ENCODE measurements at places on chromosomes 12 and 14.

GRCh38 chr14:104879201-104879982 is 14.3 kb downstream of the CEP170B start:
- no peak for DNase-seq

GRCh38 chr12:121562488-121562887 is 18.3 kb downstream of the KDM2B start:
- no peak for DNase-seq

DNA sequence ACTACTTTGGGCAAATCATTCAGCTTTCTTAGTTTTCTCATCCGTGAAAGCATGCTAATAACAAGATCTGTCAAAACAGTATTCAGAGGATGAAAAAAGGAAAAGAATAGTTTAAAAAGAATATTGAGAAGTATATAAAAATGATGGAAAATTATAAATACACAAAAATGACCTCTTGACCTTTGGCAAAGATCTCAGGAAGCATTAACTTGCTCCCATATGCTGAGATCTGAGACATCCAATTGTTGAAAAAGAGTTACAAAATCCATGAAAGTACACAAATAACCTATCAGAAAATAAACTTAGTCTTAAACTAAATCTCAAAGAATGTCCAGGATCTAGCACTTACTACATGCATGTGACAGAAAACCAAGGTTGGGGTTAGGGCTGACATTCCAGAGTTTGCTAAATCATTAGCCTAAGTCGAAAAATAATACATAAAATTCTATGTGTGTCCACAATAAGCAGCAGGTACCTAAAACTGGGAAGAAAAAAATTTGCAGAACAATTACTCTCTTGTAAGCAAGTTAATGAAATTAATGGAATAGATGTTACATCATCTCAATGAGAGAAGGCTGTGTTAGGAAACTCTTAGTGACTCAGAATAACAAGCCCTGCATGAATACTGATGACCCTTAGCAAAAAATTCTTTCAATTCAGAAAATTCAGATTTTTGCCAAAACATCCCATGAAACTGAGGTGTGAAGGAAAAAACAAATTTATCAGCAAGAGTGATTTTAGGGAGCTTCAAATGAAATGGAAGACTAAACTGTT is 3.4 kb downstream of the PAH start:
- no peak for DNase-seq

- DNase-seq = no peak
These were observed 129.4 kb downstream of the SMOC1 start for GRCh38 chr14:70008284-70009262.

DNA sequence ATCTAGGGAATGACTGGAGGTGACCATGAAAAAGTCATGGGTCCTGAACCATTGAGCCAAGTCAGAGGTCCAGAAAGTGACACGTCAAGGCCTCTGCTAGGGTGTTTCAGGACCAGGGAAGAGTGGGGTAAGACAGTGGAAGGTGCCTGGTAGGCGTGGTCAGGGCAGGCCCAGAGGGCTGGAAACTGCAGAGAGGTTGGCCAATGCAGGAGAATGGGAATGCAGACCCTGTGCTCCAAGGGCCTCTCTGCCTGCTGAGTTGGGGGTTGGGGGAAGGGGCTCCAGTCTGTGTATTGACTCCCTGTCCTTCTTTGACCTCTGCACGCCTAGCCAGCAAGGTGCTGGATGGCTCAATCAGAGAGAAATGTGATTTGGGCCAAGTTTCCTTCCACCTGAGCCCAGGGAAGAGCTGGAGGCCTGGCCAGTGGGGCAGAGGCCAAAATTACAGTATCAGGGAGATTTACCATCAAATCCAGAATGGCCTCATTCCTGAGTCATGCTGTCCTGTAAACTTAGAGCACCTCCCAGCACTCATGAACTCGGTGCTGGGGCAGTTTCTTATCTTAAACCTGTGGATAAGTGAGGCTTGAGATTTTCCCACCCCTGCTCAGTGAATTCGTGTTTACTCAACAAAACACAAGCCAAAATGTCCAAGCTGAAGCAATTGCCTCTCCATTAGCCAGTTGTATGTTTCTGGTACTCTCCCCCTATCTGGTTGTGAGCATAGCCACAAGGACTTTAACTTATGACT is 24.4 kb downstream of the IRF2BPL start:
- DNase-seq = peak; percentile 43

DNA sequence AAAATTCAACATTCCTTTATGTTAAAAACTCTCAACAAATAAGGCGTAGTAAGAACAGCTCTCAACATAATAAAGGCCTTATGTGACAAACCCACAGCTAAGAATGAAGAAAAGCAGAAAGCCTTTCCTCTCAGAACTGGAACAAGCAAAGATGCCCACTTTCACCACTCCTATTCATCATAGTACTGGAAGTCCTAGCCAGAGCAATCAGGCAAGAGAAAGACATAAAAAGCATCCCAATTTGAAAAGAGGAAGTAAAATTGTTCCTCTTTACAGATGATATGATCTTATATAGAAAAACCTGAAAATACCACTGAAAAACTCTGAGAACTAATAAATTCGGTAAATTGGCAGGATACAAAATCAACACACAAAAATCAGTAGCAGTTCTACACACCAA is 52.1 kb downstream of the STON2 start:
- no peak for DNase-seq

DNA sequence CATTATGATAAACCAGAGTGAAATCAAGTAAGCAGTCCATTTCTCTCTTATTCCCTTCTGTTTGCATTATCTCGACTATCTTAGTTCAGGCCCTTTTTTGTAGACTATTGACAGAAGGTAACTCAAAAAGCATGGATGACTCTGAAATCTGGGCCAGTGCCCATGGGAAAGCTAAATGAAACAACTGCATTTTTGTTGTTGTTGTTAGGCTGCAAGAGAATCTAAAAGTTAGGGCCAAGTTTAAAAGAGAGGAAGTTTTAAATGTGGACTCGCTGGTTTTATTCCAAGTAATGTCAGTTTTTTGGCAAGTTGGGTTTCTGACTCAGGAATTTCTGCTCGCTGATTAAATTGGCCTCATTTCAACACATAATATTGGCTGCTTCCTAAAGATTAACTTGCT is 201.1 kb downstream of the PIK3C2G start:
- DNase-seq = no peak

GRCh38 chr12:68572661-68573060 is 38.0 kb upstream of the RAP1B start:
- DNase-seq = peak; percentile 19

- no peak for DNase-seq
These were observed 102.9 kb upstream of the FSCB start for GRCh38 chr14:44609876-44610510.

GRCh38 chr12:49585477-49586459 is 17.8 kb upstream of the MCRS1 start:
- DNase-seq = no peak

DNA sequence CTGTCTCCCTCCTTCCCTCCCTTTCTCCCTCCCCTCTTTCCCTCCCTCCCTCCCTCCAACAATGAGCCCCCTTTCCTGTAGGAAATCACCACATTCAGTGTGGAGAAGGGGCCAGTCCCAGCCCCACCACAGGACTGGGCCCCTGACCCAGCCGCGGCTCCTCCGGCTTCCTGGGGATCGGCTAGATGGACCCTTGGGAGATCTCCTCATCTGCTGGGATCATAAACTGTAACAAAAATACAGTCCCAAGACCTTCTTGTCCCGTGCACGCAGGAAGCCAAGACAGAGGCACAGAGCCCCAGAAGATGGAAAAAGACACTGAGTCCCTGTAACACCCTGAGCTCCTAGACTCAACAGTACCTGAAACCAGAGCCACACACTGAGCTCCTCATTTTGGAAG is 23.9 kb downstream of the DIO3 start:
- DNase-seq = no peak

- no peak for DNase-seq
These were observed 100.1 kb downstream of the SCARB1 start for GRCh38 chr12:124763594-124763979.

GRCh38 chr14:34693228-34693939 is 21.0 kb downstream of the CFL2 start:
- peak; percentile 60 for DNase-seq

GRCh38 chr12:32260696-32261095 is 138.7 kb upstream of the FGD4 start:
- no peak for DNase-seq

DNA sequence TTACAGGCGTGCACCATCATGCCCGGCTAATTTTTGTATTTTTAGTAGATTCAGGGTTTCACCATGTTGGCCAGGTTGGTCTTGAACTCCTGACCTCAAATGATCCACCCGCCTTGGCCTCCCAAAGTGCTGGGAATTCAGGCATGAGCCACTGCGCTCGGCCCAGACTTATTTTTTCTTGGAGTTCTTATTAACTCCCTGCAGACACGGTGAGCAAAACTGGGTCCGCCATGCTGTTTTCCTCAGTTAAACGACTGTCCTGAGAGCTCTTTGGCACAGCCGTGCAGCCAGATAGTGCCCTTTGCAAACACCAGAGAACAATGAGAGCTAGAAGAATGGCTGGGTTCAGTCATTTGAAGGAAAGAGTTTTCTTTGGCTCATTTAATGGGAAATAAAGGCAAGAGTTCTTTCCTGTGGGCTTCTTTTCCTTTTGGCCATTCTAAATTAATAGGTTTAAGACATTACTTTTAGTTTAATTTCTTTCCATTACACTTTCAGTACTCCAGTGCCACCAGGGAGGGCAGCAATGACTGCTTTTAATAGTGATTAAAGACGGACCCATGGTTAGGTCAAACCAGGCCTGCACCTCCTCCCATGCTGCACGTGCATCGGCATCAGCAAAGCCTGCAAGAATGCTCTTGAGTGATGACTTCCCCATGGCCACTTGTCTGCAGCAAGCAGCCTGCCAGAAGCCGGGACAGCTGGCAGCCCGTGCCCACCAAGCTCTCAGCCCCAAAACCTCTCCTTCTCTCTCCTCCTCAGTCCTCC is 60.7 kb downstream of the VCPKMT start:
- DNase-seq = no peak

DNA sequence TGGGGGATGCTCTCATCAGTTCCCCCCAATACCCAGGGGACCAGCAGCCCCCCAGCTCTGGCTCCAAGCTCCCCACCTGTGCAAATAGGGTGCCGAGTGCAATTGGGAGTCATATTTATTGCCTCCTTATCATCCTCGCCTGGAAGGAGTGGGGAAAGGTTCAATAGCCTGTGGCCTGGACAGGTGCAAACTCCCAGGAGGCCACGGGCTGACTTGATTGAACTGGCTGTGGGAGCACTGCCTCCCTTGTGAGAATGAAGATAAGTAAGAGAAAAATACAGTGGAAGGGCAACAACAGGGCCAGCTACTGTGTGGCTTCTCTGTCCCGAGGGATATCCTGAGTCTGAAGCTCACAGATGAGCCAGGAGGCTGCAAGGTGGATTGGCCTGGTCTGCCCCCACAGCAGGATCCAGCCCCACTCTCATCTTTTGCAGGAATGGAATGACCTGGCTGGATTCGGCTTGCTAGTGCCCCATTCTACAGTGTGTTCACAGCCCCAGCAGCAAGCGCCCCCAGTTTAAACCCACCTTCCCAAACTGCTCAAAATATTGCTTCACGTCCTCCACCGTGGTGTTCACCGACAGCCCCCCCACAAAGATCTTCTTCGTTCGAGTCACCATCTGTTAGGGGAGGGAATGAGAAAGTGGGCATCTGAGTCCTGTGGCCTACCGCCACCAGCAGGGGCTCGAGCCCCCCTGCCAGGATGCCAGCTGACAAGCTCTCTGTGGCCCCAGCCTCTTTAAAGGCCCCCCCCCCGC is 6.3 kb downstream of the MSI1 start:
- DNase-seq = no peak

DNA sequence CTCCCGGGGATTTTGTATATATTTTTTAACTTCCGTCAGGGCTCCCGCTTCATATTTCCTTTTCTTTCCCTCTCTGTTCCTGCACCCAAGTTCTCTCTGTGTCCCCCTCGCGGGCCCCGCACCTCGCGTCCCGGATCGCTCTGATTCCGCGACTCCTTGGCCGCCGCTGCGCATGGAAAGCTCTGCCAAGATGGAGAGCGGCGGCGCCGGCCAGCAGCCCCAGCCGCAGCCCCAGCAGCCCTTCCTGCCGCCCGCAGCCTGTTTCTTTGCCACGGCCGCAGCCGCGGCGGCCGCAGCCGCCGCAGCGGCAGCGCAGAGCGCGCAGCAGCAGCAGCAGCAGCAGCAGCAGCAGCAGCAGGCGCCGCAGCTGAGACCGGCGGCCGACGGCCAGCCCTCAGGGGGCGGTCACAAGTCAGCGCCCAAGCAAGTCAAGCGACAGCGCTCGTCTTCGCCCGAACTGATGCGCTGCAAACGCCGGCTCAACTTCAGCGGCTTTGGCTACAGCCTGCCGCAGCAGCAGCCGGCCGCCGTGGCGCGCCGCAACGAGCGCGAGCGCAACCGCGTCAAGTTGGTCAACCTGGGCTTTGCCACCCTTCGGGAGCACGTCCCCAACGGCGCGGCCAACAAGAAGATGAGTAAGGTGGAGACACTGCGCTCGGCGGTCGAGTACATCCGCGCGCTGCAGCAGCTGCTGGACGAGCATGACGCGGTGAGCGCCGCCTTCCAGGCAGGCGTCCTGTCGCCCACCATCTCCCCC is 777 bp downstream of the ASCL1 start:
- peak; percentile 70 for DNase-seq

- peak; percentile 83 for DNase-seq
These were observed 1.8 kb upstream of the RHOF start for GRCh38 chr12:121795034-121795968.

- no peak for DNase-seq
These were observed 98.8 kb downstream of the DAD1 start for GRCh38 chr14:22489957-22490950.

GRCh38 chr14:100106250-100107112 is 41.3 kb downstream of the EVL start:
- peak; percentile 9 for DNase-seq

GRCh38 chr12:93314177-93314497 is 63.6 kb upstream of the NUDT4 start:
- DNase-seq = no peak

GRCh38 chr14:20986811-20987210 is 3.0 kb upstream of the METTL17 start:
- peak; percentile 93 for DNase-seq

DNA sequence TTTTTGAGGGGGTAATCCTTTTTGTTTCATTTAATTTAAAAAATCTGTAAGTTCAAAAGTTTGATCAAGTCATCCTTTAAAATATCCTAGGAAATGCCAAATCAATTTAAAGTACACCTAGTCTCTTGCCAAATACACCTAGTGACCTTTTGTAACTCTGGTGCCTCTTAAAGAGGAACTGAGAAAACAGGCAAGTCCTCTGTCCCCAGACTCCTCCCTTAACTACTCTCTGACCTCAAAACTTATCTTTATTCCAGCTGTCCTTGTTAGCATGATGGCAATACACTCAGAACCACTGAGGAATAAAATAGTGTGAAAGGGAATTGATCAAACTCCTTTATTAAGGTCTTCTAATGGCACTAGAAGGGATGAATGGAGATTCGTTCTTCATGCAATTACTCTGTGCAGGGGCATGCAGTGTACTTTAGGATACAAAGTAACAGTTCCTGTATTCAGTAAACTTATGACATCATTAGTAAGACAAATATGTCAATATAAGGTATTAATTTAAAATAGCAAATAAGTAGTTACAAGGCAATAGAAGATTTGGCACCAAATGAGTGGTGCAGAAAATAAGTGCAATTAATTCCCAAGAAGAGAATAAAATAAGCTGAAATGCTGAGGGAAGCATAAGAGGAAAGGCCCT is 3.3 kb downstream of the FAR2 start:
- DNase-seq = no peak

Data from kidney tubule cell (primary cell).